ENCODE measurements at places on chromosomes 13 and 19. TPM values are rescaled to one million over a fixed set of nuclear protein-coding genes. Genes with fewer than 3 reads are reported as not detected.

The GFY gene
- not detected for total RNA-seq

The ZNF626 gene
- 13.3 TPM for total RNA-seq

The CLEC4G gene
- total RNA-seq = not detected

The FAM83E gene
- total RNA-seq = 1.5 TPM

The TUBA3C gene
- not detected for total RNA-seq

The NAT14 gene
- total RNA-seq = 8.2 TPM

DNA sequence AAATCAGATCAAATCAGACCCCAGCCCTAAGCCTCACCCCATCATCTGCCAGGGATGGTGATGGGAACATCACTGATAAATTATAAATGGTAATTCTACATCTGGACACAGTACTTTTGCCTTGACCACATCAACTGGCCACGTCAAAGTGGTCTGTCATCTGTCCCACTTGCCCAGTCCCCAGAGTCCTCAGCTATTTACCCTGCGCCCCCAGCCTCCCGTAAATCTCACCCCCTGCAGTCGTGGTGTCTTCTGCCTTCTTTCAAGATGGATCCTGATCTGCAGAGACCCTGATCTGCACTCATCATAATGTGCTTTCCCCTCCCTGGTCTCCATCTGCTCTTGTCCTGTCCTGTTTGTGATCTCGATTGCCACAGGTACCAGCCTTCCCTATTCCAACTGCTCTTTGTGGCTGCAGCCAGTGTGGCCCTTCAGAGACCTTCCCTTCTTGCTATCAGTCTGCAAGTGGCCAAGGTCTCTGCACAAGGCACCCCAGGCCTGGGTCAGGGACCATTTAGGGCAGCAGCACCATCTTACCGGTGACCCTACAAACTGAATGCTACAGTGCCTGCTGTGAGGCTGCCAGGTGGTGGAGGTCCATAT is 26.7 kb upstream of the POP4 start:
- no peak overlapping the region for H3K4me3 ChIP-seq
- H3K27me3 ChIP-seq = peaks cover 49% of the 10 kb centered on the region
- H3K27ac ChIP-seq = no peak overlapping the region
- DNase-seq = no peak
- no peaks in the 10 kb centered on the region for H3K36me3 ChIP-seq

GRCh38 chr13:30319655-30320054 is 12.3 kb upstream of the KATNAL1 start:
- H3K4me1 ChIP-seq = peaks cover under 1% of the 10 kb centered on the region
- no peaks in the 10 kb centered on the region for H3K27me3 ChIP-seq
- DNase-seq = no peak
- no peak overlapping the region for H3K27ac ChIP-seq
- no peaks in the 10 kb centered on the region for H3K36me3 ChIP-seq
- H3K4me3 ChIP-seq = no peak overlapping the region

DNA sequence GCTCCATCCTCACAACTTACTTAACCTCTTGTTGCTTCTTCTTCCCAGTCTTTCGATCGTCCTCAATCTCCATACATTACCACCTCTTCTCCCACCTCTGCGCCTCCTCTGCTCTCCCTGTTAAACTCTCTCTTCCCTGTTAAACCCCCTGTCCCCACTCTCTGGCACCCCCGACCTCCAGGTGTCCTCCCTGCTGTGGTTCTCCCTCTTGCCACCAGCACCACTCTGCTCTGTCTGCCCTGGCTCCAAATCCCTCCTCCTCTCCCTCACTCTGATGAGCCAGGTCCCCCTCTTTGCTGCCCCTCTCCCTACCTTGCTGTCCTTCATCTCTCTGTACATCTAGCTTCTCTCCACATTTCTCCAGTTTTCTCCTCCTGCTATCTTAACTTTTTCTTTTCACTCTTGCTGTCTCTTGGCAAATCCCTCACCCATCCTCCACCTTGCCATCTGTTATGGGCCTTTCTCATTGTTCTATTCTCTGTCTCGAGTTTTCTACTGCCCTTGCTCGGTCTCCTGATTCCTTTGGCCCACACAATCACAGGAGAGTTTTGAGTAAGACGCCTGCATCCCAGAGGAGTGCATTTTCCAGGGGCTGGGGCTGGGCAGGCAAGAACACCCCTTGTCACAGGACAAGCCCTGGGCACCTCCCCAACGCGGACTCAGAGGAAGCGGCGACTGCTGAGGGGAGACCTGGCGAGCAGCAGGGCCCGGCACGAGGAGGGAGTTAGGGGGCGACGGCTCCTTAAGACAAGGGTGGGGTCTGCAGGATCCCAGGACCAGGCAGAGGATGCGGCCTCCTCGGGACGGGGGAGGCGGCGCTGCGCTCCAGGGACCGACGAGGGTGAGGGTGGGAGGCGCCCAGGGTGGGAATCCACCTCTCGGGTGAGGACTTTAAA is 21.4 kb upstream of the ERVV-1 start:
- no peak overlapping the region for H3K27ac ChIP-seq
- peaks cover 15% of the 10 kb centered on the region for H3K4me1 ChIP-seq
- DNase-seq = no peak
- H3K36me3 ChIP-seq = peaks cover 12% of the 10 kb centered on the region
- H3K27me3 ChIP-seq = peaks cover 5% of the 10 kb centered on the region
- peak overlapping the region; percentile 72 for H3K4me3 ChIP-seq

- no peak overlapping the region for H3K4me3 ChIP-seq
- peaks cover 16% of the 10 kb centered on the region for H3K27me3 ChIP-seq
- no peak for DNase-seq
- no peak overlapping the region for H3K27ac ChIP-seq
- H3K36me3 ChIP-seq = no peaks in the 10 kb centered on the region
These were observed 8.5 kb downstream of the SIGLEC11 start for GRCh38 chr19:49952479-49952836.

DNA sequence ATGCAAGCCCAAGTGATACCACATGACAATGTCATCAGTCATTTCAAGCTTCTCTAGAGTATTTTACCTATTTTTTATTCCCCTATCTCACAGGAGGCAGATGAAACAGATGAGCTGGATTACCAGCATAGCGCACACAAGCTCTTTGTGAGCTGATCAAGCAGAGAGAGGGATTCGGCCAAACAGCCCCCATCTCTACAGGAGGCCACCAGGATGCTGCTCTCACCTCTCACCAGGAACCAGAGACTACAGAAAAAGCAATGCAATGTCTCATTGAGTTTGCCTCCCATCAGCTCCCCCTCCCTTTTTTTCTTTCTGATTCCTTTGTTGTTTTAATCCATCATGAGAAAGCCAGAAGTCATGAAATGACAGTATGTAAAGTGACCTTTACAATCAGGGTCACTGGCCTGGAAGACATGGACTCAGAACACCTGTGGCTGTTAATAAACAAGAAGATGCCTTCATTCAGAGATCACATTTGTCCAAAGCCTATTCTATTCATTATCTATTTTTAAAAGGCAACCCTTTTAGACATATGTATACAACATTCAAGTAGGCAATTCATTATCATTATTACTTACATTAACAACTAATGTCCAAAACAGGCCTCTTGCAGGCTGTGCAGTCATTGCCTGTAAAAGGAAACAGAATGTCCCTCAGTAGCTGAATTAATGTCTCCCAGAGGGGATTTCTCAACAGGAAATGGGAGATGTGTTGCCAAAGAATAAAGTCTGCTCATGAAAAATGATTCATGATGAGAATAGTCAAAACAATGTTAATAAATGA is 656.6 kb downstream of the TBC1D4 start:
- H3K36me3 ChIP-seq = no peaks in the 10 kb centered on the region
- H3K4me3 ChIP-seq = no peak overlapping the region
- H3K27ac ChIP-seq = no peak overlapping the region
- H3K27me3 ChIP-seq = no peaks in the 10 kb centered on the region

DNA sequence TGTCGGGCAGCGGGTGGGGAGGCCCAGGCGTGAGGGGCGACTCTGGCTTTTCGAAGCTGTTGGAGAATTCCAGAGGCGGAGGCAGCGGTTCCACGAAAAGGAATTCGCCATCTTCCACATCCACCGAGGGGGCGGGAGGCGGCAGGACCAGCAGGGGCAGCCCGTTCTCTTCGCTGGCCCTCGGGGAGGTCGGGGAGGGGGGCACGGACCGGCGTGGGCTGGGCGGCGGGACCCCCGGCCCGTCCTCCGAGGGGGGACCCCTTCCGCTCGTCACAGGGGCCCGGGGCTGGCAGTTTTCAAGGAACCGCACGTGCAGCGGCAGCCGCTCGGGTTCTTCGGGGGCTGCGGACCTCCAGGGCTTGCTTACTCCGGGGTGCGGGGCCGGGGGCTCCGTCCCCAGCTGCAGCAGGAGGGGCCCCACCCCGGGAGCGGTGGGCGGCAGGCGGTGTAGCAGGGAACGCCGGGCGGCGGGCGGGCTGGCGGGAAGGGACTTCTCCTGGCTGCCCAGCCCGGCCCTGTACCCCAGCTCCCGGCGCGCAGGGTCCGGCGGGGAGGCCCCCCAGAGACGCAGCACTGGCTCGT is 18.0 kb downstream of the C19orf81 start:
- no peaks in the 10 kb centered on the region for H3K36me3 ChIP-seq
- no peak overlapping the region for H3K4me3 ChIP-seq
- no peak overlapping the region for H3K27ac ChIP-seq
- DNase-seq = no peak

DNA sequence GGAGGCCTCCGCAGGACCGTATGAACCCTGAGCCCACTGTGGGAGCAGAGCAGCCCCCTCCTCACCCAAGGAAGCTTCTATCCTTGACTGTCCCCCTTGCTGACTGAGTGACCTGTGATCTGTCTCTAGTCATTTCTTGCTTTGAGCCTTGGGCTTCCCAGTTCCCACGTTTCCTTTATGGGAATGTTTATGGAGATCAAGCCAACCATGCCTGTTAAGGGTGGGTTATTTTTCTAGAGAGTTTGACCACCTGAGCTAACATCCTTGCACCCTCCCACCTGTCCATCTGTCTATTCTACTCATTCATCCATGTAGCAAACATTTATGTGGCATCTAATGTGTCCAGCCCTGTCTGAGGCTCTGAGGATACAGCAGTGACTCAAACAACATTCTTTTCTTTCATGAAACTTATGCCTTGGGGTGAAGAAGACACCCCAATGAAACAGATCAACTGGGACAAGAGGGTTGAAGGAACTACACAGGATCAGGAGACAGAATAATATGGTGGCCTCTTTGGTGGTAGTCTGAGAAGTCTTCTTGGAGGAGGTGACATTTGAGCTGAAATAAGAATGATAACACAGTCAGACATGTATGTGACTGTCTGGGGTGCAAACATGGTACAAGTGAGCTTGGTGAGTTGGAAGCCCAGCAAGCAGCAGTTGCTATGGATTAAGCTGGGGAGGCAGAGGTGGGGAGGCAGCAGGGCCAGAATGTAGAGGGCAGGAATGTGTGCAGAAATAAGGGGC is 30.5 kb downstream of the CERS4 start:
- H3K4me3 ChIP-seq = no peak overlapping the region
- no peaks in the 10 kb centered on the region for H3K27me3 ChIP-seq
- peaks cover 23% of the 10 kb centered on the region for H3K36me3 ChIP-seq
- peaks cover 14% of the 10 kb centered on the region for H3K4me1 ChIP-seq

- H3K27ac ChIP-seq = no peak overlapping the region
- no peak for DNase-seq
- no peaks in the 10 kb centered on the region for H3K36me3 ChIP-seq
- H3K27me3 ChIP-seq = peaks cover 35% of the 10 kb centered on the region
- H3K4me3 ChIP-seq = no peak overlapping the region
These were observed 164.3 kb upstream of the PABPC3 start for GRCh38 chr13:24931450-24932251.

DNA sequence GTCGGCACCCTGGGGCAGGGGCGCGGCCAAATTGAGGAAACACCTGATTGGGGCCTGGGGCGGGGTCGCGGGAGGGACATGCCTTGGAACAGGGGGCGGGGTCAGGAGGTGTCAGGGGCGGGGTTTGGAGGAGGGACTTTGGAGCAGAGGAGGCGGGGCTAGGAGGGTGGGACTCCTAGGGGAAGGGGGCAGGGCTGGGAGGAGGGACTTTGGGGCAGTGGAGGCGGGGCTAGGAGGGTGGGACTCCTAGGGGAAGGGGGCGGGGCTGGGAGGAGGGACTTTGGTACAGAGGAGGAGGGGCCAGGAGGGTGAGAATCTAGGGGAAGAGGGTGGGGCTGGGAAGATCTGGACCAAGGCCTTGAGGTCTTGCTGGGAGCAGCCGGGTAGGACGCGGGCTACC is 21.9 kb downstream of the GRIN2D start:
- DNase-seq = peak; percentile 92
- H3K27ac ChIP-seq = no peak overlapping the region
- H3K27me3 ChIP-seq = peaks cover 15% of the 10 kb centered on the region
- no peaks in the 10 kb centered on the region for H3K36me3 ChIP-seq
- H3K4me1 ChIP-seq = peaks cover 21% of the 10 kb centered on the region
- no peak overlapping the region for H3K4me3 ChIP-seq

GRCh38 chr19:5156231-5156986 is 184.2 kb downstream of the PTPRS start:
- H3K36me3 ChIP-seq = peaks cover 2% of the 10 kb centered on the region
- H3K27me3 ChIP-seq = no peaks in the 10 kb centered on the region
- DNase-seq = no peak
- no peak overlapping the region for H3K4me3 ChIP-seq

DNA sequence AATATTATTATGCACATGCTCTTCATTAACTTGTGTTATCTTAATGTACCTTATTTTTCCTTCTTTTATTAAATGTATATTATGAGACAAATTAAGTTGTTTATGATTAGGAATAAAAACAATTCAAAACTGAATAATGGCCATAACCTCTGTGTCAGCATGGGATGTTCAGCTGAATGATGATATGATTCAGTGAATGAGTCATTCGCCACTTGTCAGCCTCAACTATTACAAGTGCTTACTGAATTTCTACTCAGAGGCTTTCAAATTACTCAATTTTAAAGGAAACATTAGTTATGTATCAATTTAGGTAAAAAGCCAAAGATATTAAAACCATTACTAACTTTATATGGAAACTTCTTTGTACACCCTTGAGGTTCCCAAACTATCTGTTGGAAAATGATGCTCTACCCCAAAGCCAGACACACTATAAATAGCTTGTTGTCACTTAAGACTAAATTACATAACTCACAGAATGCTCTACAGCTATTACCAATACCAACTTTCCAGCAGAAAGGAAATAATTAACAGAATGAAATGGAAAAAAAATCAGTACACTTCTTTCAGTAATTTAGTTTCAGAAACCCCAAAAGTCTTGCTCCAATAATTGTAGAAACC is 14.4 kb downstream of the LIG4 start:
- no peaks in the 10 kb centered on the region for H3K36me3 ChIP-seq
- H3K27ac ChIP-seq = no peak overlapping the region
- H3K27me3 ChIP-seq = peaks cover 24% of the 10 kb centered on the region
- no peak overlapping the region for H3K4me3 ChIP-seq
- H3K4me1 ChIP-seq = peaks cover 15% of the 10 kb centered on the region

GRCh38 chr19:53978975-53979801 is 12.2 kb upstream of the CACNG6 start:
- H3K27me3 ChIP-seq = peaks cover 49% of the 10 kb centered on the region
- H3K27ac ChIP-seq = no peak overlapping the region
- H3K4me3 ChIP-seq = peak overlapping the region; percentile 32
- DNase-seq = no peak

GRCh38 chr13:77874406-77874805 is 44.2 kb downstream of the EDNRB start:
- no peaks in the 10 kb centered on the region for H3K36me3 ChIP-seq
- H3K27me3 ChIP-seq = peaks cover 5% of the 10 kb centered on the region
- DNase-seq = no peak
- H3K4me1 ChIP-seq = no peaks in the 10 kb centered on the region
- H3K27ac ChIP-seq = no peak overlapping the region
- H3K4me3 ChIP-seq = no peak overlapping the region

GRCh38 chr13:29077051-29077813 is 257.1 kb downstream of the MTUS2 start:
- no peak overlapping the region for H3K27ac ChIP-seq
- peaks cover 14% of the 10 kb centered on the region for H3K4me1 ChIP-seq
- H3K36me3 ChIP-seq = no peaks in the 10 kb centered on the region
- no peaks in the 10 kb centered on the region for H3K27me3 ChIP-seq
- H3K4me3 ChIP-seq = no peak overlapping the region

Data from activated CD4-positive, alpha-beta T cell treated with anti-CD3 and anti-CD28 coated beads for 36 hours (primary cell).